ENCODE measurements at places on chromosomes 16 and 17.
A peak's percentile ranks its signal among the peaks of the same experiment; 100 is the strongest.

DNA sequence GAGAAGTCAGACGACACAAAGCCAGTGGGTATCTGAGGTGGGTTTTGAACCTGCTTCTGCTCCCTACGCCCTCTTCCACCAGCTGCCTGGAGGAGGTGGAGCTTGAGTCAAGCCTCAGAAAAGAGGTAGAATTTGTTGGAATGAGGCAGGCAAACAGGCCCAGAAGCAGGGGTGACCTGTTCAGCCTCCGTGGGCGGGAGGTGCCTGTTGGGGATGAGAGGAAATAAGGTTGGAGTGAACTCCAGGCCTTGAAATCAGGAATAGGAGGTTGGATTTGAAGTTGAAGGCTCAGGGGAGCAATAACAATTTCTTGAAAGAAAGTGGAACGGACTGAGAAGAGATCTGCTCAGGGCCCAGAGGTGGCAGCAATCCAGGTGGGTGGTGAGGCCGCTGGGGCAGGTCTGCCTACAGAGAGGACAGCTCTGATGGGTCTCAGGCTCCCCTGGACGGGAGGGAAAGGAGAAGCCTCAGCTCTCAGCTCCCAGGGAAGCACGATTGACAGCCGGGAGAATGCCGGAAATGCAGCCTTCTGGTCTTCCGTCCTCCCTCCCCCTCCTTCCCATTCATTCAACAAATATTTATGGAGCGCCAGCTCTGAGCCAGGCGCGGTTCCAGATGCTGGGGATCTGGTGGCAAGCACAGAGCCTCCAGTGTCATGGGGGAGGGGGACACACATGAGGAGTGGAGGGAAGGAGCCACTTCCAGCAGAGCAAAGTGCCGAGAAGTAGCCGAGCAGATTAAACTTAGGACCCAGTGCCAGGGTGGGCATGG is 61.9 kb upstream of the CIBAR2 start:
- DNase-seq = no peak

DNA sequence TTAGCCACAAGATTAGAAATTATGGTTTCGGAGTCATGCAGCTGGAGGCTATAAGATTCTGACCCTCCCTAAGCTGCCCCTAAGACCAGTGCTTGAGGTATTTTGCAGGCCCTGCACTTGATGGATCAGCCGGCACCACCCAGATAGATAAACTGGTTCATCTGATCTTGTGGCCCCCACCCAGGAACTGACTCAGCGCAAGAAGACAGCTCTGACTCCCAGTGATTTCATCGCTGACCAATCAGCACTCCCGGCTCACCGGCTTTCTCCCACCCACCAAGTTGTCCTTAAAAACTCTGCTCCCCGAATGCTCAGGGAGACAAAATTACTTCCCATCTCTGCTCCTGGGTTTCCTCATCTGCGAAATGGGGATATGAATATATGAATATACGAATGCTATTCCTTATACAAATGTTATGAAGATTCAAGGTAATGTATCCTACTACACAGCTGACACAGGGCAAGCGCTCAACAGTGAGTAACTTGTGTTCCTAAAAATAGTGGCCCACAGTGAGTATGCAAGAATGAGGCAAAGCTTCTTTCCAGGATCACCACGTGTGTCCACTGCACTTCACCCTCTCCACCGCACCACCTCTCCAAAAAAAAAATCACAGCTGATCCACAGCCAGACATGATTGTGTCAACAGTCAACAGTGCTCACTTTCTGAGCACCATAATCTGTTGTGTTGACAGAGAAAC is 33.3 kb upstream of the C16orf82 start:
- DNase-seq = no peak

DNA sequence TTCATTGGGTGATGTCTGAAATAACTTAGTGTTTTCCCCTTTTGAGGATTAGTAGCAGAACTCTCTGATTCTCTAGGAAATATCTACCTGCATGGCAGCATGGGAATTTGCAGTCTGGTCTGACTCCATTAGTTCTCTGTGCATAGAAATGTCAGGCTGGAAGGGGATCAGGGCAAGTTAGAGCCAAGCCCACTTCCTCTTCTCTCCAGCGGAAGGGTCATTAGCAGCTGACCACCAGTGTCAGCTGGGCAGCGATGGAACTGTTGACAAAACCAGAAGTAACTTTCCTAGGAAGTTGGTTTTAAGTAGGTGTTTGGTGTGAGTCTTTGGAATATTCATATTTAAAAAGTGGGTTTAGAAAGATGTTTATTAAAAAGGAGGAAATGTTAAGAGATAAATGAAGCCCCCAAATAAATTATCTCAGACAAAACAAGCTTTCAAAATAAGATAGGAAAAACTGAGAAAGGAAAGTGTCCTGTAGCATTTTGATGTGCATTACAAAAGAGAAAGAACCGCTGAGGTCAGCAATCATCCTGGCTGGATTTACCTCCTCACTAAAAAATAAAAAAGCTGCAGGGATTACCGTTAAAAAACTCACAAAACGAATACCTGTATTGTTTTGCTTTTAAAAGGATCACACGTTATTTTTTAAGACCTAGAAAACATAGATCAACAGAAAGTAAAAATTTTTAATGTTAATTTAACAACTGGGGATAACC is 32.4 kb upstream of the MMD start:
- DNase-seq = no peak

- no peak for DNase-seq
Measured at GRCh38 chr17:795276-795675, 13.1 kb downstream of the MRM3 start.

- no peak for DNase-seq
Measured at GRCh38 chr17:77508047-77508715, 367.4 kb downstream of the SEC14L1 start.

GRCh38 chr17:31489295-31490018 is 98.0 kb downstream of the RAB11FIP4 start:
- no peak for DNase-seq

DNA sequence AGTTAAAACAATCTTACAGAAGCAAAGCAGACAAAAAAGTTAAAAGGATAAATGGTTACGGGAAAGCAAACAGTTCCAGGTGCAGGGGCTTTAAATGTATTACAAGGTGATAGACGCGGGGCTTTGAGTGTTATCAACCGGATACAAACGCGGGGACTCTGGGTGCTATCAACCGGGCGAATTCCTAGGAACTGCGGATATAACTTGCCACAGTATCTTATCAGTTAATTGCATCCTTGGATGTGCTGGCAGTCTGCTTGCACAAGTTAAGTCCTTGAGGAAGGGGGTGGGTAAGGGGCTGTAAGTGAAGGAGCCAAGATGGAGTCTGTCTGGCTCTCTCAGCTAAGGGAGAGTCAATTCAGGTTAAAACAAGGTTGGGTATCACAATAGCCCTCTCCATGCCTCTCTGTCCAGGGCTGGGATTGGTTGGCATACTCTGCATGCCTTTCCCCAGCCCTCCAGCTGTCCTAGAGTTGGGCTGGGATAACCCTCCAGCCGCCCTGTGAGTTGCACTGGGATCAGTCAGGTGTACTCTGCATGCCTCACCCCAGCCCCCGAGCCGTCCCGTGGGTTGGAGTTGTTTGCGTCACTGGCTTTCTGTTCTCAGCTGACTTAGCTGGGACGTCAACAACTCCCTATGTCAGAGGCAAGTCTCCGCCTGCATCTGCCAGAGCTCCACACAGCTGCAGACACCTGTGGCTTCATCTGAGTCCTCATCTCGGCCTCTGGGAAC is 40.9 kb downstream of the TMEM235 start:
- DNase-seq = no peak

- no peak for DNase-seq
Measured at GRCh38 chr17:71482625-71483024, 638.2 kb upstream of the SOX9 start.

- DNase-seq = no peak
Measured at GRCh38 chr17:41869426-41869825, 4.2 kb upstream of the KLHL11 start.

DNA sequence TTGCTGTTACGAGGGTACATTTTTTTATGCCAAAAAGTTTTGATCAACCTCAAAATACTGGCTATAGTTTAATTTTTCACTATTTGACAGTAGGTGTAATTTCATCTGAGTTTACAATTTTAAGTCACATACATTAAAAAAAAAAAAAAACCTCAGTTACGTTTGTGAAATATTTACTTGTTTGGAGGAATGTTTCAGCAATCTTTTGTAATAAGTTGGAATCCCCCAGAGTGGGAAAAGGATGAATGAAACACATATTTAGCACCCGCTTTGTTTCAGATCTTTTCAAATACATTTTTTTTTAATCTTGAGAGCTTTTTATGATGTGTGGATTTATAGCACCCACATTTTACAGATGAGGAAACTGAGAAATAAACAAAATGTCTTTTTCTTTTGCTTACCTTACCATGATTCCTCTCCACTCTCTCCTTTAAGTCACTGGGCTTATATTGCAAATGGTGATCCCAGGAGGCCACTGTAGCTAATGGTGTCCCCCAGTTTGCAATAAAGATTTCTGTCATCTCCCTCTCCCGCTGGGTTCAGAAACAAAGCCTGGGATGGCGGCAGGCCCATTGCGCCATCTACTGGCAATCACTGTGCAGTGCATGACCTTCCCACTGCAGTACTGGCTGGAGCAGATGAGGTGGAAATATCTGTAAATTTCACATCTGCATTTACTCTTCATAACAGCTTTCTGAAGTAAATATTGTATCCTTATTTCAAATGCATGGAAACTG is 27.7 kb downstream of the TBC1D3B start:
- DNase-seq = peak; percentile 32

- no peak for DNase-seq
Measured at GRCh38 chr17:60557805-60558204, 31.8 kb upstream of the APPBP2 start.

DNA sequence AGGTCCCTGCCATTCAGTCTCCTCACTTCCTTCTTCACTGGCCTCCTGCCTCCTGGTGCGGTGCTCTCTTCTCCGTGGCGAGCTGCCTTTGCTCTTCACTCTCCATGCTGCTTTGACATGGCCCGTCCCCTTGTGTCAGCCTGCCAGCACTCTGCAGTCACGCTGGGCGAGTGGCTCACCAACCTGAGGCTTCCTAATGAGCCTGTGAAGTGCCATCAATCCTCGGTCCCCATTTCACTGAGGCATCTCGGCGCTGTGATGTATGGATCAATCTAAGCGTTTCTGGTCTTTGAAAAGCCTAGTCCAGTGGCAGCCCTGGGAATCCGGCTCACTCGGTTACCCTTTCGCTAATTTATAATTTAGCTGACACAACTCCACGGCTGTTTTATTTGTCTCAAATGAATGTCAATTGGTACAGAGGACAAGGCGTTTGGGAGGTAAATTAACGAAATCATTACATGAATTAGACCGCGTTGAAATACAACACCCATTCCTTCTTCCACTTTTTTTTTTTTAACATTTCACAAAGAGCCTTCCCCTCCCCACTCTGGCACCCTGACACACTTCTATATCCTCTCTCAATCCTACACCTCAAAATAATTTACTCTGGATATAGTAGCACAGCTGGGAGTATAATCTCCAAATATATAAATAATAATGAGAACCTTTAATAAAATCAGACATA is 610.7 kb downstream of the TMEM114 start:
- DNase-seq = no peak

GRCh38 chr17:40950176-40950575 is 12.7 kb upstream of the KRT23 start:
- no peak for DNase-seq

GRCh38 chr17:48759288-48759687 is 30.7 kb upstream of the HOXB13 start:
- DNase-seq = no peak

- no peak for DNase-seq
Measured at GRCh38 chr16:67862623-67863583, 9.9 kb upstream of the EDC4 start.

DNA sequence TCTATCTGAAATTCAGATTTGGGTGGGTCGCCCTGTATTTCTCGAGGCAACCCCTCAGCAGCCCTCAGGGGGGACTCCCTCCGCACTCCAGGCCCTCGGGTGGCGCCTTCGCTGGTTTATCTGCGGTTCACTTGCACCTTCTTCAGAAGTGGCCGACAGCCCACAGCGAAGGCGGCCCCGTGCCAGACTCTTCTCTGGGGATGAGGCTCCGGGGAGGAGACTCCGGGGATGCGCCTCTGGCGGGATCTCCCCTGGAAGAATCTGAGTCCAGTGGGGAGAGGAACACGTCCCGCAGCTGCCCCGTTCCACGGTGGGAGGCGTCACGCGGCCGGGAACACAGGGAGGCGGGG is 63.9 kb upstream of the DNAJA2 start:
- DNase-seq = no peak

DNA sequence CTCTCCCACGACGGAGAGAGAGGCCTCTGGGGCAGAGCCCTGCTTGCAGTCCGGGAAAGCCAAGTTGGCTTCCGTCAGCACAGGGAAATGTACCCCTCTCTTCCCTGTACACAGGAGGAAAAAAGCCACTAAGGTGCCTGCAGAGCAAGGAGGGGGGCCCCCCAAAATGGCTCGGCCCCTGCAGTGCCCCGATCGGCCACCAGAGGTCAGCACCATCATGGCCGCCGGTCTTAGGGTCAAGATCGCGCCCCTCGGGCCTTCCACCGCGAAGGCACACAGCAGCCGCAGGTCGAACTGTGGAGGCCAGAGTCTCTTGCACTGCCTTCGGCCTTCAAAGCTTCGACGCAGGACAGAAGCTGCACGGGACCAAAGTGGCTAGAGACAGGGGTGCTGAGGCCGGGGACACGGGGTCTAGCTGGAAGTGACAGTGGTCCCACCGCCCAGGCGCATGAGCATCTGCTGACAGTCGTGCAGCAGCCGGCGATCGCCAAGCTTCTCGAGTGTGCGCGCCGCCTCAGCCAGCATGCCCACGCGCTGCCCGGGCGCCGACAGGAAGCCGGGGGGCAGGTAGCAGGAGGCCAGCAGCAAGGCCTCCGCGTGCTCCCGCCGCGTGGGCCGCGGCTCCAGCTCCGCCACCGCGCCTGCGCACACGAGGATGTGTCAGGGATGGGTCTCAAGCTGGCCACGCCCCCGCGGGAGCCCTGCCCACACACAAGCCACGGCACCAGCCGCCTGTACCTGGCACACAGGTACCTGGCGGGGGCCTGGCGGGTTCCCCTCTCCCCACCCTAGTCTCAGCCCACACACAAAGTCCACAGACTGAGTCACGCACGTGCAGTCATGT is 24.4 kb downstream of the SREBF1 start:
- DNase-seq = peak; percentile 39

GRCh38 chr17:11909348-11909747 is 87.9 kb downstream of the ZNF18 start:
- DNase-seq = no peak

DNA sequence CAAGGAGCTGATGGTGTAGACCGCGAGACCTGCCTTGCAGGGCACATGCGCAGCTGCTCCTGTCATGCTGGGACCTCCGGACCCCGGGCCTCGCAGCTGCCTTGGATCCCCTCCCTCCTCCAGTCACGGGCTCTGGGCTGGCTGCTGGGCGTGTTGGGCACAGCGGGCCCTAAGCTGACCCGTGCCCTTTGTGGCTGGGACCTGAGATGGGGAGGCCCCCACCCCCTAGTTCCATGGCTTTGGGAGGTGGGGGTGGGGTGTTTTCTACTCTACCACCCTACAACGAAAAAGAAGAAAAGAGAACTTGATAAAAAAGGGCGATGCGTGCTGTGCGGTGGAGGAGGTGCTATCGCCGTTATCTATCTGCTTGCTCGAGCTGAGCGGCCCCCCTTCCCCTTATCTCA is 14.5 kb downstream of the ZFPM1 start:
- no peak for DNase-seq

GRCh38 chr16:69763599-69763942 is 1.4 kb downstream of the WWP2 start:
- DNase-seq = no peak
